ENCODE measurements at places on chromosomes 5 and 9.

- no peak for DNase-seq
These were observed 4.8 kb downstream of the MCIDAS start for GRCh38 chr5:55222092-55222984.

- peak; percentile 18 for DNase-seq
These were observed 433.1 kb upstream of the CDH18 start for GRCh38 chr5:20420991-20421595.

DNA sequence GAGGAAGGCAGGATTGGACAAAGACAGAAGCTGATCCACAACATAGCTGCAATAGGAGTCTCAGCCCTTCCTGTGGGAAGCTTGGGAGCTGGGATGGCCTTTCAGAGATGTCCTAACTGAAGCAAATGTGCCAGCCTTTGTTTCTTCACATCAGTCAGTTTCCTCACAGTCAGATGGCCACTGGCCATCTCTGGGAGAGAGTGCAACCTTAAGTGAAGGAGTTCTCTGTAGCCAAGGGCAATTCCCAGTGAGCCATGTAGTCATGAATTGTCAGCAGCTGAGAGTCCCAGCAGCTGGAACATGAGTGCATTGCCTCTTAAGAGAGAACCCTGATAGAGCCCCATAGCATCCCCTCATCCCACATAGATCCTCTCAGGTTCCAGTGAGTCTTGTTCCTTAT lies 89.1 kb upstream of the LIFR start:
- no peak for DNase-seq

GRCh38 chr5:96447949-96448348 lies 14.9 kb upstream of the PCSK1 start:
- DNase-seq = no peak

DNA sequence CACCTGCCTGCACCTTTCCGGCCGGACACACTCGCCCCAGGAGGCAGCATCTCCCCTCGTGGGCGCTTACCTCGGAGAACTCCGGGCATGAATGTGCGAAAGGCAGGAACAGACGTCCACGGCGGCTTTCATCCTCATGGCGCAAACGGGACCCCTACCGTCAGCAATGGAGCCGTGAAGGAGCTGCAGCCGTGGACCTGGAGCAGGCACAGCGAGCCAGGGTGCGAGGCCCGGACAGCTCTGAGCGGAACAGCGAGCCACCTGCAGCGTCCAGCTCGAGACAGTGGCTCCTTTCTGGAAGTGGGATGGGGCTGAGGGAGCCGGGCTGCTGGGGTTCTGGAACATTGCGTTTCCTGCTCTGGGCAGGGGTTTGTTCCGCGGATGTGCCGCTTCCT lies 7.8 kb upstream of the SLC6A19 start:
- DNase-seq = no peak
